ENCODE measurements at places on chromosomes 11 and 22.

GRCh38 chr11:29317694-29318093, 699.1 kb downstream of the KCNA4 start:
- no peak for DNase-seq

GRCh38 chr22:50723991-50724390, 14.0 kb upstream of the ACR start:
- DNase-seq: no peak

DNA sequence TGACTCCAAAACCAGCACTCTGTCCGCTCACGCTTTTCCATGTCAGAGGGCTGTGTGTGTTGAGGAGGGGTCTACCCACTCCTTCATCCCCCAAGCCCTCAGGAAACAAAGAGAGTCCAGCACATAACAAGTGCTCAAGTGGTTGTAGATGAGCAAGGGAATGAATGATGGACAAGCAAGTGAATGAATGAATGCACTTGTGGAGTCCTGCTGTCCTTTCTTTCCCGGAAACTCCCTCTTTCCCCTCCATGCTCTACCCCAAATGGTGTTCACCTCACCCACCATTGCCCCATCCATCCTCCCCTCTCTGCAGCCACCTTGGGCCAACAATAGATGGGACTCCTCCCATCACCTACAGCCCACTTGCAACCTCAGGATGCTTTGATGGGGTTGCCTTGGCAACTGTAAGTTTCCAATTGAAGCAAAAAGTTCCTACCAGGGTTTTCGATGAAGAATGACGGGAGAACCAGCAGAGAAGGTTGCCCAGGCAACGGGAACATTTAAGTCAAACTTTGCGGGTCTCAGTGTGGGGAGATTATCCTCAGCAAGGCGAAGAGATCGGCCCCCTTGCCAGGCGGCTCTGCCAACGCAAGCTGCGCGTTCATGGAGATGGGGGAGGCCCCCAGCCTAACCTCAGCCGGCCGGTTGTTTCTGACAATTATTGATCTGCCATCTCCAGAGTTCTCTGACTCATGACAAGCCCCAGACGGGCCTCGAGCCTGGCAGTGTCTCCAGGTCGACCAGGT, 51.1 kb downstream of the MCM5 start:
- no peak for DNase-seq

- DNase-seq: no peak
Observed at GRCh38 chr22:20653795-20654342, 120.0 kb upstream of the SERPIND1 start.

GRCh38 chr11:57414612-57415212, 12.2 kb downstream of the SLC43A3 start:
- DNase-seq: no peak

- DNase-seq: no peak
Observed at GRCh38 chr22:43387815-43388214, 24.0 kb upstream of the MPPED1 start.

- DNase-seq: no peak
Observed at GRCh38 chr22:47591016-47591415, 828.6 kb downstream of the TBC1D22A start.

GRCh38 chr11:12626616-12627015, 47.6 kb upstream of the TEAD1 start:
- no peak for DNase-seq

- DNase-seq: no peak
Observed at GRCh38 chr11:72014761-72015320, 16.1 kb downstream of the IL18BP start.

GRCh38 chr11:3826721-3827120, 14.0 kb downstream of the RHOG start:
- no peak for DNase-seq

DNA sequence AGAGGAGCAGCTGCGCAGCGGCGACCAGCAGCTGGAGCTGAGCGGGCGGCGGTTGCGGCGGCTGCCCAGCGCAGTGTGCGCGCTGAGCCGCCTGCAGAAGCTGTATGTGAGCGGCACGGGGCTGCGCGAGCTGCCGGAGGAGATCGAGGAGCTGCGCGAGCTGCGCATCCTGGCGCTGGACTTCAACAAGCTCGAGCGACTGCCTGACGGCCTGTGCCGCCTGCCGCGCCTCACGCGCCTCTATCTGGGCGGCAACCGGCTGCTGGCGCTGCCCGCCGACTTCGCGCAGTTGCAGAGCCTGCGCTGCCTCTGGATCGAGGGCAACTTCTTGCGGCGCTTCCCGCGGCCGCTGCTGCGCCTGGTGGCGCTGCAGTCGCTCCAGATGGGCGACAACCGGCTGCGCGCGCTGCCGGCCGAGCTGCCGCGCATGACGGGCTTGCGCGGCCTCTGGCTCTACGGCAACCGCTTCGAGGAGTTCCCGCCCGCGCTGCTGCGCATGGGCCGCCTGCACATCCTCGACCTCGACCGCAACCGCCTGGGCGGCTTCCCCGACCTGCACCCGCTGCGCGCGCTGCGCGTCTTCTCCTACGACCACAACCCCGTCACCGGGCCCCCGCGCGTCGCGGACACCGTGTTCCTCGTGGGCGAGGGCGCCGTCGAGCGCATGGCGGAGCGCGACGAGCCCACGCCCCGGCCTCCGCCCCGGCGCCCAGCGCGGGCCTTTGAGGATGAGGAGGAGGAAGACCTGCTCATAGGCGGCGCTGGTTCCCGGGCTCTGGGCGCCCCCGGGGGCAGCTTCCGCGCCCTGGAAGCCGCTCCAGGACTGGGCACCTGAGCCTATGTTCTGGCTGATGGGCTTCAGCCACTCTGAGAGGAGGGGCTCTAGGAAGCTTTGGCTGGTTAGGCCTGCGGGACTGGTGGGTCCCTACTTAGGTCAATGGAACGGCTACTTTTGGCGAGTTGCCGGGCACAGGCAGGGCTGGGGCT, 787 bp downstream of the LRRC10B start:
- peak; percentile 53 for DNase-seq

- DNase-seq: no peak
Observed at GRCh38 chr22:21594865-21595452, 27.4 kb downstream of the UBE2L3 start.

DNA sequence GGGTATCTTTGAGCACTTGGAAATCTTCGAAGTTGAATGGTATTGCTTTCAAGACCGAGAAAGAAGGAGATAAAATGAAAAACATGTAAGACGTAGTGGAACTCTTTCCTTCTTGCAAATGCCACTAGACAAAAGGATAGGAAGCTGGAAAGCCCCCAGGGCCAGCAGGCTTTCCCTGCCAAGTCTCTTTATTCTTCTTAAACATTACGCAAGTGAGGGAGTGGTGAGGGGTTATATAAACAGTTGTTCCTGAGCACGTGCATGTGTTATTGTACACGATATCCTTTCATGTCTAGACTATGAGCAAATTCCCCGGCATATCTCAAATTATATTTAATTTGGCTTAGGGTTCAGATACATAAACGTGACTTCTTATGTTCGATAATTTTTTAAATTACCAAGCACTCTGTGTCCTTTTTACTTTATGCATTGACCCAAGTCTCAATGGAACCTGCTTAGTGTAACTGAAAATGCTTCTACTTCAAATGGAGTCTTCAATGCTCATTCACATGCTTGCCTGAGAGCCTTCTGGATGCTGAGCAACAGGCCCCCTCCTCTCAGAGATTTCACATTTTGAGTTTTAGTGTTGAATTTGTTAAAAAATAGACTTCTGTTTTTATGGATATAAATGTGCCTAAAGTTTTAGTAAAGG, 59.0 kb downstream of the PPP2R1B start:
- DNase-seq: no peak

DNA sequence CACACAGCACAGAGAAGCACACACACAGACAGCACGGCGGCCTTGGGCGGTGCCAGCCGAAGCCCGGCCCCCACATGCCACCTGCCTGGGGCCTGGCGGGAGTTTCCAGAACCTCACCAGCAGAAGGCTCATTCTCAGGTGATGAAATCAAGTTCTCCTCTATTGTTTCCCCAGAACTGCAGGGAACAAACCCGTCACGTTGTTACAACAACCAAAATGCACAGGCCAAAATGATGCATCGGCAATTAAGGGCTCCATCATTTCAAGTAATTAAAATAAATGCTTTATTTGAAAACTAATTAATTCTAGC, 30.8 kb downstream of the GNB1L start:
- no peak for DNase-seq

DNA sequence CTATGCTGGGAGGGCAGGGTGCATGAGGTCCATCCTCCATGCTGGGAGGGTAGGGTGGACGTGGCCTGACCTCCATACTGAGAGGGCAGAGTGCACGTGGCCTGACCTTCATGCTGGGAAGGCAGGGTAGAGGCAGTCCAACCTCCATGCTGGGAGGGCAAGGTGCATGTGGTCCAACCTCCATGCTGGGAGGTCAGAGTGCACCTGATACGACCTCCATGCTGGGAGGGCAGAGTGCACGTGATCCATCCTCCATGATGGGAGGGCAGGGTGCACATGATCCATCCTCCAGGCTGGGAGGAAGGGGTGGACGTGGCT, 622.2 kb downstream of the BRD1 start:
- DNase-seq: no peak

GRCh38 chr11:72643547-72643946, 30.7 kb downstream of the PDE2A start:
- no peak for DNase-seq

DNA sequence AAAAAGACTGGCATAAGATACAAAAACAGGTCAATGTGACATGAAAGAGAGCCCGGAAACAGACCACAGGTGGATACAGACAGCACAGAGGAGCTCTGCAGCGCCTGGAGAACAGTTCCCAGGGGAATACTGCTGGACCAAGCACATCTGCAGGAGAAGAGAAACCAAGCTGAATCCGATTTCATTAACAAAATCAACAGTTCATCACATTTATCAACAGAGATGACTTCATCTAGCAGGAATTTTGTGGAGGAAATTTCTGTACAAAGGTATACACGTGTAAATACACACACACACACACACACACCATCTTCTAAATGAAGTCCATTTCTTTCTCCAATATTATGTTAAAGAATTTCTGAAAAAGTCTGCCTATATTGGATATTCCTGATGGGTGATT, 17.1 kb downstream of the YPEL1 start:
- no peak for DNase-seq

DNA sequence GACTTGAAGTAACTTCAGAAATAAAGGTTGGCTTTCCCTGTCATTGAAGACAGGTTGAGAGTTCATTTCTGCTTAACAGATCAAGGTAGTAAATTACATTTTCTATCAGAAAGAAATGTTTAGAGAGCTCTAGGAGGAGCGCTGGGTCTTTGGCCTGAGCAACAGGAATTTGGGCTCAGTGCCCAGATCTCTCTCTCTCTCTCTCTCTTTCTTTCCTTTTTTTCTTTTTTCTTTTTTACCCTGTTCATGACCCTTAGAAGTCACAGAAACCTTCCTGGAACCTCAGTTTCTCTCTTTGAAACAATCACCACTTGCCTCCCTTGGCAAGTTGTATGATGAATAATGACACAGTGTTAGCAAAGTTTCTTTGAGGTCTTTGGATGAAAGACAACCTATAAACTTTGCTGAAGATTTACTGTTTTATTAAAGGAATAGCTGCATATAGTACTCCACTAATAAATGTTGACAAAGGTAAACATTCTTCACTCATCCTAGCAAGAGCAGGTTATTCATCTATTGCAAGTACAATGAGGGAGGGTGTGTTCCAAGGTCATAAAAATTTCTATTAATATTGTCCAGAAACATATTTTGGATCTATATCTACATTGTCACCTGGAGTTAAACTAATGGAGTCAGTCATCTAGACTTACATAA, 35.5 kb upstream of the RASSF10 start:
- no peak for DNase-seq

GRCh38 chr11:11263238-11264005, 89.6 kb downstream of the CSNK2A3 start:
- DNase-seq: no peak

GRCh38 chr11:70462818-70463477, 64.6 kb downstream of the CTTN start:
- no peak for DNase-seq

DNA sequence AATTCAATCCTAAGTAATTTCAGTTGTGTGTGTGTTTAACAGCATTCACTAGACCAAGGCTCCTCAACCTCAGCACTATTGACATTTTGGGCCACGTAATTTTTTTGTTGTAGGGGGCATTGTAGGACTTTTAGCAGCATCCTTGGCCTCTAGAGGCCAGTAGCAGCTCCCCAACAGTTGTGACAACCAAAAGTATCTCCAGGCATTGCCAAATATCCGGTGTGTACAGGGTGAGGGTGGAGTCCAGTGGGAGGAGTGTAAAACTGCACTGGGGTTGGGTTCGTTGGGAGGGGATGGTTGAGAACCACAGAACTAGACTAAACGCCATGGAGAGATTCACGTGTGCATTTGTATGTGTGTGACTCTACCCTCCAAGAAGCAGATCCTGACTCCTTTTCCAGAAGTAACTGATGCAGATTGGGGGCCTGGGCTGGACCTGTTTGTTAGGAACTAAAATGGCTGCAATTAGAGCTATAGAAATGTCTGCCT, 5.9 kb upstream of the PHF21A start:
- no peak for DNase-seq

DNA sequence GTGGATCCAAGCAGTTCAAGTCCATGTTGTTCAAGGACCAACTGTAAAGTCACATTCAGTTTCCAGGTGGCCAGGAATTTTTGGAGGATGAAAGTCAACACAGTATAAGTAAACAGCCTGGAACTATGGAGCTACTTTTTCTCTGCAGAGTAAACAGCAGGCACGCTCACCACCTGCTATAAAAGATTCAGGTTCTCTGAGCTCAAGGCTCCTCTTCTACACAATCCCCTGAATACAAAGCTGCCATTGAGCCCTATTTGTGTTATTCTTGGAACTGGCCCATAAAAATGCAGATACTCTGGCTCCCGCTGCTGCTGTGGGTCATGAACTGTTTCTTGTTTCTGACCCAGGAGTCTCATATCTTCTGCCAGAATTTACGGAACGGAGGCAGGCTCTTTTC, 56.9 kb upstream of the PRR5 start:
- no peak for DNase-seq

All from stimulated activated CD4-positive, alpha-beta T cell treated with anti-CD3 and anti-CD28 coated beads, Interleukin-1b, Interleukin-23, amount 100 ng/mL, for 24 hours (primary cell).